ENCODE measurements at places on chromosomes 5 and 9. TPM values are rescaled to one million over a fixed set of nuclear protein-coding genes. Genes with fewer than 3 reads are reported as not detected.

Gene C9orf50
- total RNA-seq = 0.62 TPM

Gene SGCD
- total RNA-seq = 31.2 TPM

Gene PSMB7
- total RNA-seq = 83.5 TPM

DNA sequence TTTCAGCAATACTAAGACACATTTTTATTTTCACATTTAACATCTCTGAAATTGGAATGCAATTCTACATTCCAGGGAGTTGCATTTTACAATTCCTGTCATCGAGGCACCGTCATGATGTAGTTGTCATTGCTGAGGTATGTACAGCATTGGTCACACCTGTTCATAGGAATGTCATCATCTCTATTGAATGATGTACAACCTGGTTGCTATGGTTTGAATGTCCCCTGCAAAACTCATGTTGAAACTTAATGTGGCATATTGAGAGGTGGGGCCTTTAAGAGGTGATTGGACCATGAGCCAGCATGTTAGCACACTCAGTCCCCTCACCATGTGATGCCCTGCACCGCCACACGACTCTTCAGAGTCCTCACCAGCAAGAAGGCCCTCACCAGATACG is 103.1 kb downstream of the CEMIP2 start:
- no peak for DNase-seq

GRCh38 chr9:3903906-3904305 is 378.1 kb upstream of the RFX3 start:
- no peak for DNase-seq

DNA sequence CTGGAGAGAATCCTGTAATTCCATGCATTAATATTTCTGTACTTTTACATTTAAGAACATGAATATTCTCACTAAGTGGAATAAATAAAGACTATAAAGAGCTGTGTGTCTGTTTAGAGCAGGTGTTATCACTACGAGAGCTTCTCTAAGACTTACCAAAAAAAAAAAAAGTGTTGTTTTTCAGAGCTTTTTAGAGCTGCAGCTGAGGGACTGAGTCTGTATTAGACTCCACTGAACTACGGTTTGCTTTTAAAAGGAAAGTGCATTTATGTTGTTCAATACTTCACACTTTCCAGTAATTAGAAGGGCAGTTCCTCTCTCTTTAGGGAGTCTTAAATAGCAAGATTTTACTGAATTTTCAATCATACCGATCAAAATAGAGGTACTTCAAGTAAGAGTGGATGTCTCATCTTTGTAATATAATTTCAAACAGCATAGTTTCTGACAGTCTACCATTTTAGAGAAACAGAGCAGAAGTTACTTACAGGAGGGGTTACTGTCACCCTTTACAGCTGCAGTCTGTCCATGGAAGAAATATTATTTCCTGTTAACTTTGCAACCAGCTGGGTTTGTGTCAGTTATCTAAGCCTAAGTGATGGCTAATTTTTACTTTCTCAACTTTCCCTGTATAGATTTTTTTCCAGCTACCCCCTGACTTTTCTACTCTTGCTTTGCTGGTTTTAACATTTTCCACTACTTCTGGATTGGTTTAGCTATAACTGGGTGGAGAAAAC is 2.4 kb downstream of the SYK start:
- no peak for DNase-seq

DNA sequence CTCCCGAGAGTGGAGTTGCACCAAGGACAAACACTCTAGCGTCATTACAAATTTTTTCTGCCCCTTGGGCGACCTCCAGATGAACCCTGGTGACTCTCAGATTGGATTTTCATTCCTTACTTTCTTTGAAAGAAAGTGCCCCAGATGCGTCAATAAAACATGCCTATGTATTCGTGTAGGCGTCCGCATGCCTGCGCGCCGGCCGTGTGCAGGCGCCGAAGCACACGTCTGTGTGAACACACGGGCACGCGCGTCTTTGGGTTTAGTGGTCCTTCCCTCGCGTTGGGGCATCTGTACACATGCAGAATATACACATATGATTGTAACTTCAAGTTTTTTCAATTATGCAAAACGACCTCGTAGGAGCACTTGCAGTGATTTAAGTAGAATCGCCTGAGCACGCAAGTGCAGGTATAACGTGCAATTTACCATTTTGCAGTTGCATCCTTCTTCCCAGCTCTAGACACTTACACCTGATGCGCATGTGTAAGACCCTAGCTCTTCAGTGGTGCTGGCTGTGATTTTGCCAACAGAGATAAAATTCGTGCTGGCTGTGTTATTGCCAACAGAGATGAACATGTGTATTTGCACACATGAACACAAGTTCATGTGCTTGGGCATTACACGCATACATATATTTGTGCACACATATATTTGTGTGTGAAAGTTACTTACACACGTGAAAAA is 1.9 kb upstream of the LHX2 start:
- peak; percentile 47 for DNase-seq

DNA sequence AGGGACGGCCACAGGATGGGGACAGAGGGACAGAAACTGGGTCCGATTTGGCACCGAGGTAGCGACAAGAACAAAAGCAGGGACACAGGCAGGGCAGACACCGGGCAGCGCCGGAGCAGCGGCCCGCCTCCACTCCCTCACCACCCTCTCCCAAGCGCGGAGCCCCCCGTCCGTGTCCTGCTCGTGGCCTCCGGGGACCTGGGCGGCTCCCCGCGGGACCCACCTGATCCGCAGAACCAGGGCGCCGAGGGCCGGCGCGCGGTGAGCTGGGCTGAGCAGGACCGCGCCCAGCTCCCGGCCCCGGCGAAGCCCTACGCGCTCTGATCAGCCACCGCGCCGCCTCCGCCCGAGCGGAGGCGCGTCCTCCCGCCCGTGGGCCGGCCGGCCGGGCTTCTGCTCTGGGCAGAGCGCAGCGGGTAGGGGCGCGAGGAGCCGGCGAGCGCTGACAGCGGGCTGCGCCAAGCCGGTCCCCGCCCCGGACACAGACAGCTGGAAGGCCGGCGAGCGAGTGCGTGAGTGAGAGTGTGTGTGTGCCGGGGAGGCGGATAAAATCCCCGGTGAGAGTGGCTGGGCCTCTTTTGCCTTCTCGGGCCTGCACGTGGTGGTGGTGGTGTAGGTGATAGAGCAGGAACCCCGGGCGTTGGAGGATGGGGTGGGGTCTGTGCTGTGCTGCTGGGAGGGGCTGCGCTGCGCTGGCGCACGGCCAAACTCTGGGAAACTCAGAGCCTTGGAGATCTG is at the start of gene GGTA1:
TSS of gene GGTA1 (minus strand) at position 418 of the 738 bp plus-strand sequence. CDS start 31,922 bp downstream, outside the sequence.
- DNase-seq = peak; percentile 83
